AG09309 (cell line): ENCODE measurements at places on chromosomes 3 and 15.

DNA sequence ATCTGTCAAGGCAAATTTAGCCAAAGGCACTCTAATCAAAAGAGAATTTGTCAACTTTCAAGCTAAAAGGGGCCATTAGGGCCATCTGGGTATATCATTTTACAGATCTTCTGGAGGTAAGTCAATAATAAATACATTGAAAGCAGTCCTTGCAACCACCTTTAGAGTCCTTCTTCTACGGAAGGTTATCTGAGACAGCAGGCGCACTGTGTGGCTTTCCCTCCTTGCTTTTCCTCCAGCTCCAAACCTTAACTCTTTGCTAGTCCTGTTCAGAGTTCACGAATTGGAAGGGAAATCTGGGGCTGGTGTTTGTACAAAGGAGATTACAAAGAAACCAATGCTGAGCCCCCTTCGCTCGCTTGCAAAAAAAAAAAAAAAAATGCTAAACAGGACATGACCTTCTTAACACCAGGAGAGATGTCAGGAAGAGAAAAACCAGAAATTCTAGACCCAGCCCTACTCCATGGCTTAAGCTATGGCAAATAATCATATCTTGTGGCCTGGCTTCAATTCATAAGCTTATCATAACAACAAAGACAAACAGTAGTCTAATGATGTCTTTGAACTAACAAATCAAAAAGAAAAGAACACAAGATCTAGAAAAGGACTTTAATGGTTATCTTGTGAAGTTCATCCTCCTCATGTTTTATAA is 215.7 kb downstream of the STT3B start:
- DNase-seq = no peak

GRCh38 chr15:31079519-31079918 is 22.0 kb downstream of the TRPM1 start:
- no peak for DNase-seq

DNA sequence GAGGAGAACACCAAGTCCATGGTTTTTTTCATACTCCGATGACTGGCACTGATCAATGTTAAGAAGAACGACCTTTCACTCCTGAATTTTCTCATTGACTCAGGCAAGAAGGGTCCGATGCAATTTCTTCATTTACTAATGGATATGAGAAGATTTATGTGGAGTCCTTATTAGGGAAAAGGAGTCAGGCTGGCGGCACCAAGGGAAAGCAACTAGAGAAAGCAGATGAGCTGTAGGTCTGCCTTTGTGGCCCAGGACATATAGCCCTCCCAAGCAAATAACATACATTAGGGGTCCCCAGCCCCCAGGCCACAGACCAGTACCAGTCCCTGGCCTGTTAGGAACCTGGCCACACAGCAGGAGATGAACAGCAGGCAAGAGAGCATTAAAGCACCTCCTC is 206.8 kb downstream of the KBTBD8 start:
- no peak for DNase-seq

- DNase-seq = no peak
These were observed 5.3 kb upstream of the STRA6 start for GRCh38 chr15:74207652-74208440.

DNA sequence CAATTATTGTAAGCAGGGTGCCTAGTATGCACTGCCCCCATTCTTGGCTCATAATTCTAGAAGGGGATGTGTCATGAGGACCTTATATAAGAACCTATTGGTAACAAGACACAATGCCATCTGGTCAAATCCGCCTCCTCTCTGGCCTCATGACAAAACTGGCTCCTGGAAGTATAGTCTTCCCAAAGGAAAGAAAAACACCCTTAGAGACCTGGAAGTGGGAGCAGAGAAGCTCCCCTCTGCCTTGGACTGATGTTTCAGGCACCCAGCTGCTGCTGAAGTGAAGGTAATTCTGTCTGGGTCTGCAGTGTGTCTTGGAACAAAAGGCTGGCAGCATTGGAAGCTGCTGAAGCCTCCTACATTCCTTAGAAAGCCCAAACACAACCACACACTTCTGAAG is 107.2 kb upstream of the CLSTN2 start:
- DNase-seq = no peak

- DNase-seq = no peak
These were observed 79.2 kb downstream of the SRGAP3 start for GRCh38 chr3:9169956-9170850.

DNA sequence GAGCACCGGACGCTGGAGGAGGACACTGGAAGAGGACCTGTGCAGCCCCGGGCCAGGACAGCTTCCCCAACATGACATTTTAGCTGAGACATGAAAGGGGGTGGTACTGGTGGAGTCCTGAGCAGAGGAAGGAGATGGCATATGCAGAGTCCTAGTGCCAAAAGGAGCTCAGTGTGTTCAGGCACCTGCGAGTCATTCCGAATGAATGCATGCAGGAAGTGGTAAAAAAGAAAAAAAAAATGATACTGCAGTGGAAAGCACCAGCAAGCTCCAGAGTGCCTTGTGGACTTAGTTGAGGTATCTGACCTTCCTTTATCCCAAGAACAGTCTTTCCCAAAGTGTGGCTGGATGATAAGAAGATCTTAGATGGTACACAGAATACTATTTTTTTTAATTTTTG is 6.6 kb upstream of the ZNF148 start:
- no peak for DNase-seq

- no peak for DNase-seq
These were observed 25.7 kb downstream of the FSTL1 start for GRCh38 chr3:120424976-120425570.

- no peak for DNase-seq
These were observed 50.5 kb upstream of the LRRFIP2 start for GRCh38 chr3:37224879-37225278.

DNA sequence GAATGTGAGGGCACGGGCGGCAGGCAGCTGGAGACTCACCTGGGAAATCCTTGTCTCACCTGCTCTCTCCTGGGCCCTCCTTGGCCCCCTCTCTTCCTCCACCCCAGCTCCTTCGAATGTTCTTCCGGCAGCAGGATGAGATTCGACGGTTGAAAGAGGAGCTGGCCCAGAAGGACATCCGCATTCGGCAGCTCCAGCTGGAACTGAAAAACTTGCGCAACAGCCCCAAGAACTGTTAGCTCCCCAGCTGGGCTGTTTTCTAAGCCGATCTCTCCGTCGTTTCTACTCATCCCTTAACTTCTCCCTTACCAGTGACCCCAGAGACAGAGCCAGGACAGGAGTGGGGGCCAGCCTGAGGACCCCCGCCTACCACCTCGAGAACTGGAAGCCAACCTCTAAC is 95.0 kb downstream of the ANP32A start:
- no peak for DNase-seq

DNA sequence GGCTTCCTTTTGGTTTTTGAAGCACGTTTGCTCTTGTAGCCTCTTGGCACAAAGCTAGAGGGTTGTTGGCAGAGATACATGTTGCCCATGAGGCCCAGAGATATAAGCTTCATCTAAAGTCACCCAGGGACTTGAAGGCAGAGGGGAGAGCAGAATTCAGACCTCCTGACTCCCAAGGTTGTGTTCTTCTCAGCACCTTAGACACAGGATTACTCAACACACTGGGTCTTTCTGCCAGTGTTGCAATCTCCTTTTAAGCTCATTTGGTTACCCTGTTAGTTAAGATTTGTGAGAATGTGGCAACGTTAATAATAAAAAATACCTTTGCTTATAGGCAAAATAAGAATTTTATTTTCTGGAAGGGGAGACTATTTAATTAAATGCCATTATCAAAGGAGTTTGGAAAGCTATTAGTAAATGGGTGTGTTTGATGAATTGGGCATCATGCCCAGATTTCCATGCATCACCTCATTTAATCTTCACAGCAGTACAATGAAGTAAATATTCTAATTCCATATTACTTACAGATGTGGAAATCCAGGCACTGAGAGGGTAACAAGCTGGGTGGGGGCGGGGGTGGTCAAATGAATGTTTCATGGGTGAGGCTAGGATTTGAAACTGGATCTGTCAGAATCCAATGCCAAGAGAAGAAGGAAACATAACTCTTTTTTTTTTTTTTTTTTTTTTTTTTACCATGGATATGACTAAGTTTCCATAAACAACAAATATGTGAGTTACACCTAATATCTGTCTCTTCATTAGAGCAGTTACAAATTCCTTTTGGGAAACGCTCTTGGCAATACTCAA is 183.3 kb downstream of the NR1D2 start:
- peak; percentile 80 for DNase-seq

GRCh38 chr3:37279236-37279635 is 104.9 kb upstream of the LRRFIP2 start:
- DNase-seq = no peak

DNA sequence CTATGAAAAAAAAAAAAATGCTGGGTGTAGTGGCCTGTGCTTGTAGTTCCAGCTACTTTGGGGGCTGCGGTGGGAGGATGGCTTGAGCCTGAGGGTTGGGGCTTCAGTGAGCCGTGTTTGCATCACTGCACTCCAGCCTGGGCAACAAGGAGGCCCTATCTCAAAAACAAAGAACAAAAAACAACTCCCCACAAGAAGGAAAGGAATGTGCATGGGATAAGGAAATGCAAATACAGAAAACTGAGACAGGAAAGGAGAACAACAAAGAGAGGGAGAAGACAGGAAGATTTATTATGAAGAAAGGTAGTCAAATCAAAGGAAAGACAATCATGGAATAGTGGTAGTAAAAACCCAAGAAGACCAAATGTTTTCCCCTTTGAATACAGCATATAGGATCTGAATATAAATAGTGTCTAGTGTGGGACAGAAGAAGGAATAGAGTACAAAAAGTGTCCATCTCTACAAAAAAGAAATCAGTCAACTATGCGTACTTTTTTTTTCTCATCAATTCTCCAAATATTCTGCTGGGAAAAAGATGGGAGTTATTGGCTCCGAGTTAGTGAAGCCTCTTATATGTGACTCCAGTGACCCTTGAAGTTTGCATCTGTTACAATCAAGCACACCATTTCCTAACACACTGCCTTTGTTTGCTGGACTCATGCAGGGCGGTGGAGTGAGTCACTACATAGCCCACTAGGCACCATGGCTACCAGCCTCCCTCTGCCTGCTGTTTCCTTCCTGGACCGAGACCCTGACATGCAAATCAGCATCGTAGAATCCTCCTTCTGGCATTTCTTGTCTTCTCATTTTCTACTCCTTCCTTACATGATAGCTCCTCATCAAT is 101.2 kb upstream of the PTX3 start:
- no peak for DNase-seq

GRCh38 chr3:29240248-29240647 is 40.6 kb upstream of the RBMS3 start:
- DNase-seq = no peak

- DNase-seq = peak; percentile 10
These were observed 36.0 kb downstream of the MNS1 start for GRCh38 chr15:56428821-56429458.

DNA sequence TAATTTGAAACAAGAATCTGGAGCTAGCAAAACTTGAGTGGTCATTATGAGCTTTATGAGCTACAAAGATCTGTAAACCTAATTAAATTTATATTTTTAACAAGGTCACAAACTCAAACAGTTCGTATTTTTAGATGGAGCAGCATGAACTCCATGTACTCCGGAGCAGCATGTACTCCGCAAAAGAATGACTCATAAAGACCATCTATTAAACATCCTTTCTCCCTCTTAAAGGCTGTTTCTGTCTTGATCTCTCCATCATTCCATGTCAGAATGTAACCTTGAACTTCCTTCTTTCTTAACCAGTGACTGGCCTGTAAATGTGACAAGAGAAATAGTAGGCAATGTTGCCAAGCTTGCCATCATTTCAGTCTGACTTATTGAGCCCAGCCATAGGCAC is 696.9 kb downstream of the ZNF385D start:
- DNase-seq = no peak

- no peak for DNase-seq
These were observed 234.8 kb upstream of the ARPP21 start for GRCh38 chr3:35404571-35404970.

- no peak for DNase-seq
These were observed 45.9 kb upstream of the LMCD1 start for GRCh38 chr3:8455526-8456411.

- DNase-seq = no peak
These were observed 77.5 kb upstream of the IL12A start for GRCh38 chr3:159910991-159911663.

DNA sequence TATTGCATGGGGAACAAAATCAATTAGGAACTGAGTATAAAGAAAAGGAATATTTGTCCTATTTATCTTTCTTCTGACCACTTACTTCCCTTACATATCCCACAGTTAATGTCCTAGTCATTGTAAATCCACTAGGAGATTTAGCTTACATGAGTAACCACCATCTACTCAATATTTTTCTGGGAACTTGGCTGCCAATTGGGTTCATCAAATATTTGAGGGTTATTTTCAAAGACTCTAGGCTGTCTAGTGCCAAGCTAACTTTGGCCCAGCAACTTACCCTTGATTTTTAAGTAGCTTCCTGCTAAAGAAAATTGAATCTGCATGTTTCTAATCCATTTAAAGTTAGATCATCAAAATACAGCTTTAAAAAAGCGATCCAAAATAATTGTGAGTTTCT is 362.5 kb upstream of the EPHA3 start:
- DNase-seq = no peak

- no peak for DNase-seq
These were observed 75.8 kb upstream of the KCNAB1 start for GRCh38 chr3:156044634-156044975.

- peak; percentile 25 for DNase-seq
These were observed 39.4 kb upstream of the SMAD3 start for GRCh38 chr15:67025719-67026609.

- no peak for DNase-seq
These were observed 54.3 kb downstream of the LMCD1 start for GRCh38 chr3:8555725-8556472.

GRCh38 chr3:187746442-187747281 is 1.4 kb upstream of the BCL6 start:
- no peak for DNase-seq
